Effector CD4-positive, alpha-beta T cell (primary cell): ENCODE measurements at places on chromosomes 4 and X.

- no peak for DNase-seq
Observed at GRCh38 chrX:69232945-69233344, 67.7 kb upstream of the PJA1 start.

DNA sequence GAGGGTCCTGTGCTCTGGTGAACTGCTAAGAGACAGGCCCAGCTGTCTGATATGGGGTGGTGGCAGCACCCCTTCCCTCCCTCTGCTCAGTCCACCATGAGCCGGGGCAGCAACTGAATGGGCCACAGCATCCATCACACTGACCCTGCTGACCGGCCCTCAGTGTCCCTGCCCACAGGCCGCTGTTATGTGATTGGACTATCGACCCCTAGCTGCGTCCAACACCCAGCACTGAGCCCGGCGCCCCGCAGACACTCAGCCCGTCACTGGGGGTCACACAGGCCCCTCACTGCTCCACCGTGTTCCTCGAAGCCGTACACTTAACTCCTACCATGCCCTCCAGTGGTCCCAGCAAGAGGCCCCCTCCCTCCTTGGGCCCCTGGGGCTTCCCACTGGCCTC, 88.8 kb upstream of the PSAPL1 start:
- DNase-seq = no peak

DNA sequence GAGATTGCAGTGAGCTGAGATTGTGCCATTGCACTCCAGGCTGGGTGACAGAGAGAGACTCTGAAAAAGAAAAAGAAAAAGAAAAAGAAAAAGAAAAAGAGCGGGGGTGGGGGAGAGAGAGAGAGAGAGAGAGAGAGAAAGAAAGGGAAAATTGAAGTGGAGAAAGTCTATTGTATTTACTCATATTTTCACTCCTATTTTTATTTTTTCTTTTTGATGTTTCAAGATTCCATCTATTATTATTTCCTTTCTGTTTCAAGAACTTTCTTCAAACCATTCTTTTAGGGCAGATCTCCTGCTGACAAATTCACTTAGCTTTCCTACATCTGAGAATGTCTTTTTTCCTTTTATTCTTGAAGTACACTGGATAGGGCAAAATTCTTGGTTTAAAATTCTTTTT, 57.5 kb upstream of the HDAC8 start:
- no peak for DNase-seq

DNA sequence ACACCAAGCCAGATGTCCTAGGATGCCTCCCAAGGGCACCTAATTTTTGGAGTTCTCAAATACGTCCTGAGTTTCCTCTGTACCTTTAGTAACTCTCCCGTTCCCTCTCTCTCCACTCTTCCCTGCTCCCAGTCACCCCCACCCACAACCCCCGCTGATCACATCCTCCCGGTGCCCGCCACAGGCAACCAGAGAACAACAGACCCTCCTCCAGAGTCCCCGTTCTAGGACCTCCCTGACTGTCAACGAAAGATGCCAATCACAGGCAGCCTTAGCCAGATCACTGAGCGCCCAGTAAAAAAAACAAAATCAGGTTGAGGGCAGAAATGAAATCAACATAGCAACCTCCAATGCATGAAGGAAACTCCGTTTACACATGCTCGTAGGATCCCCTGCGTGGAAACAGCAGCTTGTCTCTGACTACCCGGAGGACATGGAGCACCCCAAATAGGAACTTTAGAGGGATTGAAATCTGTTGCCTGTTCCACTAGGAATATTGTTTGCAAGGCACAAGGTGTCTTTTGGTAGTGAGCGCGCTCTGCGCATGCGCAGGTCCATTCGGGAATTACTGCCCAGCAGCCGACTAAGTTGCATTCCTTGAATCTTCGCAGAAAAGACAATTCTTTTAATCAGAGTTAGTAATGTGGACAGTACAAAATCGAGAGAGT, at the start of gene GABRB1:
Gene GABRB1 (plus strand): TSS at position 557 of the 668 bp plus-strand sequence.
- no peak for DNase-seq

GRCh38 chr4:175277816-175278215, 359.7 kb downstream of the ADAM29 start:
- DNase-seq = no peak

- no peak for DNase-seq
Observed at GRCh38 chr4:28277931-28278330, 1417.3 kb downstream of the STIM2 start.

DNA sequence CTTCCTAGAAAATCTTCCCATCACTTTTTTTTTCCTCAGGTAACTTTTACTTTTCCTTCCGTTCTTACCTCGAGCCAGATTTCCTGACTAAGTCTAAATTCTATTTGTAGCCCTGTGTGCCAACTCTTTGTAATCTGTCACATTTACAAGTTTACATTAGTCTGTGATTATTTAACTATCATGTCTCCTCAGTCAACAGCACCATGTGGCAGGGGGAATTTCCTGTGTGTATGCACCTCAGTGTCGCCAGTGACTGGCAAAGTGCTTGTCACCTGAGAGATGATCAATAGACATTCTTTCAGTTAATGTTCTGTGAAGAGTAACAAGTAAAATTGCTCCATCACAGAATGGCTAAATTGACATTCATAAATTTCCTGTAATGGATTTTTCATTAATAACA, 468.5 kb downstream of the PDGFC start:
- no peak for DNase-seq

GRCh38 chr4:101347267-101347556, at the start of gene PPP3CA:
Gene PPP3CA, minus strand, starts transcription at chr4:101347526.
- no peak for DNase-seq

DNA sequence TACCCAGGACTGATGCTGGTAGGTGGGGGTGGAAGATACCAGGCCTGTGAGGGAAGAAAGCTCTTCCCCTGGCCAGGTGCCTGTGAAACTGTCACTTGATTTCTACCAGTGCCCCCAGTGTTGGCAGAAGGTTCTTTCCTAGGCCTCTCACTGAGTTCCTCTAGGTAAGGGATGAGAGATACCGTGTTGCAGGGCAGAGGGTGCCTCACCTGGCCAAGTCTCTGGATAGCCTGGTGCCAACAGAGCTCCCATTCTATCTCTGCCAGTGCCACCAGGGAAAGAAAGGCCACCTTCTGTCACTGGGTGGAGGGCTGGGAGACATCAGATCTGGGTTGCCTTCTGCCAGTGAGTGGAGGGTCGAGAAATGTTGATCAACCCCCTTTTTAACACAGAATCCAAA, 94.1 kb downstream of the RTL5 start:
- no peak for DNase-seq

DNA sequence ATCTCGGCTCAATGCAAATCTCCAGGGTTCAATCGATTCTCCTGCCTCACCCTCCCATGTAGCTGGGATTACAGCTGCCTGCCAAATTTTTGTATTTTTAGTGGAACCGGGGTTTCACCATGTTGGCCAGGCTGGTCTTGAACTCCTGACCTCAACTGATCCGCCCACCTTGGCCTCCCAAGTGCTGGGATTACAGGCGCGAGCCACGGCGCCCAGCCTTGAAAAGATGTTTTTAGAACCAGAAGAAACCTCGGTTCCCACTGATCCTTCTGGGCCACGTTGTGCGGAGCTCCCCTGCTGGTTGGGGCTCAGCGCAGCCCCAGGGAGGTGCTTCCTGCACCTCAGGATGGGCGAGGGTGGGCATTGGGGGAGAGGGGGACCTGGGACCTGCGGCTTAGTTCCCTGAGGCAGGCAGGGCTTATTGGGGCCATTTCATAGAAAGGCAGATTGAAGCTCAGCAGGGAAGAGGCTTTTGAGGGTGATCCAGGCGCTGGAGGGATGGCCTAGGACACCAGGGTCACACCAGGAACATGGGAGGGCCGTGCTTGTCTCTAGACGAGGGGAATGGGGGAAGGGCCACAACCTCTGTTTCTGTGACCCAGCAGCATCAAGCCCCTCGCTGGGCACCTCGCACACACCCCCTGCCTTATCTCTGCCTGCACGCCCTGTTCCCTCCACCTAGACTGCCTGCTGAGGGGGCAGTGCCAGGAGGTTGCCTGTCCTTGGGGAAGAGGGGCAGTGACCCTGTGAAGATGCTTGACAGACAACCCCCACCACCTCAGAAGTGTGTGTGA, 6.3 kb upstream of the ADD1 start:
- no peak for DNase-seq

DNA sequence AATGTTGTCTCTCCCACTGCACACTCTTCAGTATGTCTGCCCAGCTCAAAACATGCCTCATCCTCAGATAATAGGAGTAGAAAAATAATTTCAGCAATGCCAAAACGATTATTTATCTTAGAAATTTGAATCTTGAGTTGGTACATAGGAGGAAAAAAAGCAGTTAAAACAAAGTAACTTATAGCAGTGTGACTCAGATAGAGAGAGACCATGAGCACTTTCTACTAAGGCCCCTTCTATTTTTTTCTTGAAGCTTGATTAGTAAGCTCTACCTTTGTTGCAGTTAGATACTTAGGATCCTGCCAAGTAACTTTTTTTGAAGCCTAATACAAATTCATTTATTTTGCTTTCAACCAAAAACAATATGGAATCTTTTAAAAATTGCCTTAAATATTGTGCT, 212.3 kb downstream of the MAD2L1 start:
- no peak for DNase-seq

- no peak for DNase-seq
Observed at GRCh38 chr4:113455061-113455460, 306.5 kb downstream of the CAMK2D start.

DNA sequence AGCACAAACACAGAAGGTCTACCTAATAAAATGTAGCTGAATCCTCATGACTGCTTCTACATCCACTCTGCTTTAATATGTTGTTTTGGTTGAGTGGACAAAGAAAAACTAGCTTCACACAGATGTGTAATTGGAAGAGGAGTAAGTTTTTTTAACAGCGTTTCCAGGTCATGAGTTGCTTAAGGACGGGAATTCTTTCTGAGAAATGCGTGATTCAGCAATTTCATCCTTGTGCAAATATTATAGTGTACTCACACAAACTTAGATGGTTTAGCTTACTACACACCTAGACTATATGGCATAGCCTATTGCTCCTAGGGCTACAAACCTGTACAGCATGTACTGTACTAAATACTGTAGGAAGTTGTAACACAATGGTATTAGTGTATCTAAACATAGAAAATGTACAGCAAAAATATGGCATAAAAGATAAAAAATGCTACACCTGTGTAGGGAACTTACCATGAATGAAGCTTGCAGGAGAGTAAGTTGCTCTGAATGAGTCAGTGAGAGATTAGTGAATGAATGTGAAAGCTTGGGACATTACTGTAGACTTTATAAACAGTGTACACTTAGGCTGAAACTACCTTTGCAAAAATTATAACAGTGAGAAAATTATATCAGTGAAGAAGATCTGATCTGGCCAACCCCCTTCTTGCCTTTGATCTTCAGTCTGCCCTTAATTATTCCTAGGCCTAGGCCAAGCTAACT, 70.8 kb upstream of the IL15 start:
- DNase-seq = no peak

- DNase-seq = no peak
Observed at GRCh38 chr4:25299476-25300203, 12.9 kb upstream of the ZCCHC4 start.

DNA sequence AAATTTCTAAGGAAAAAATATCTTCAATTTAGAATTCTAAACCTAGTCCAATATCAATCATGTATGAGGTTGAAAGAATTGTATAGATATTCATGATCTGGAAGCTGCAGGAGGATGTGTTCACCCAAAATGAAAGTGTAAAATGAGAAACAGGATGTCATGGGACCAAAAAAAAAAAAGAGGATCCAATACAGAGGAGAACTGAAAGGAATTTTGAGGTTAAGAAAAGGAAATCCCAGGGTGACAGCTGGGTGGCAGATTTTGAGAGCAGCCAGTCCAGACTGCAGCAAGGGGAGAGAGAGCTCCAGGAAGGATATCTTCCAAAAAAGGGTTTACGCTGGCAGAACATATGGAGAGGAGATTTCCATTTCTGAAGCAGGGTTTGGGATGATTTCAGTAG, 38.9 kb downstream of the TLR10 start:
- no peak for DNase-seq

DNA sequence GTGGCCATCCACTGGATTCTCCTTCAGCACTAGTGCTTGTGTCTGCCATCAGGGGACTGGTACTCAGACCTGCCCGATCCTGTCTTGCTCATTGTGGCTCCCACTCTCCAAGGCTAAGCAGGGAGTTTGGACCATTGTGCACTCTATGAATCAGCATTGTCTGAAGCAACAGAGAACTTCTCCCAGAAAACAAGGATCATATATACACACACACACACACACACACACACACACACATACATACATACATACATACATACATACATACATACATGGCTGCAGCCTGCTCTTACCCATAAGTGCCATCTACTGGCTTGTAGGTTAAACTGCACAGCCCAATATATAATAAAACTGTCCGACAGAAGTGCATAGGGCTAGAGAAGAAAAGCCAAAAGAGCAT, 345.3 kb upstream of the LCORL start:
- DNase-seq = no peak
